Posterior cingulate gyrus (tissue), 11 donors: ENCODE measurements at places on chromosomes 13 and 19.

GRCh38 chr13:71861769-71862458 lies 5.1 kb downstream of the DACH1 start:
- no peak for DNase-seq

- DNase-seq = no peak
Measured at GRCh38 chr13:95624020-95624419, 20.5 kb downstream of the DZIP1 start.

DNA sequence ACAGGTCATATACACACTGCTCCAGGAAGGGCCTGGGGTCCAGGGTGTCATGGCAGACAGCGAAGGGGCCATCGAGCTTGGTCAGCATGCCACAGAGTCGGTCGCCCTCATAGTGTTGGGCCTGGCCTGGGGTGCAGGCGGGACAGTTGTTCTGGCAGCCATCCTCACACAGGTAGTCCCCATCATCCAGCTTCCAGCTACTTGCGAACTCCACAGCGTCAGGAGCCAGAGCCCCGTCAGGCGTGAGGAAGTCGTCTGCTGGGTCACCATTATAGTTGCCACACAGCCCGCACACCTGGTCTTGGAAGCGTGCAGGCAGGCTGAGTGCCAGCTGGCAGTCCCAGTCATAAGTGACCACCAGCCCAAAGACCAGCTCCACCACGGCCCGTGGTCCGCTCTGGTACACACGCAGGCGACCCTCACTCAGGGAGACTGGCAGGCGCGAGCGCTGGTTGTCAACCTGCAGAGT lies 16.2 kb downstream of the FCGBP start:
- no peak for DNase-seq

DNA sequence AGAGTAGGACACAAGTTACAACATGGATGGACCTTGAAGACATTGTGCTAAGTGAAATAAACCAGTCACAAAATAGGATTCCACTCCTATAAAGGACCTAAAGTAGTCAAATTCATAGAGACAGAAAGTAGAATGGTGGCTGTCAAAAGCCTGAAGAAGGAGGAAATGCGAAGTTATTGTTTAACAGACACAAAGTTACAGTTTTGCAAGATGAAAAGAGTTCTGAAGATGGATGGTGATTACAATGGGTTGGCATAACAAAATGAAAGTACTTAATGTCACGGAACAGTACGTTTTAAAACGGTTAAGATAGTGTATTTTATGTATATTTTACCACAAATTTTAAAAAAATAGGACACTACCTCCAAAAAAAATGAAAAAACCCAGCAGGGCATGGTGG lies 34.8 kb downstream of the FOXO1 start:
- no peak for DNase-seq

- DNase-seq = no peak
Measured at GRCh38 chr19:33063356-33063752, 1.3 kb downstream of the RHPN2 start.

GRCh38 chr13:40283666-40284065 lies 382.8 kb downstream of the FOXO1 start:
- DNase-seq = no peak

GRCh38 chr19:43765109-43765876 lies 10.5 kb upstream of the SMG9 start:
- no peak for DNase-seq

DNA sequence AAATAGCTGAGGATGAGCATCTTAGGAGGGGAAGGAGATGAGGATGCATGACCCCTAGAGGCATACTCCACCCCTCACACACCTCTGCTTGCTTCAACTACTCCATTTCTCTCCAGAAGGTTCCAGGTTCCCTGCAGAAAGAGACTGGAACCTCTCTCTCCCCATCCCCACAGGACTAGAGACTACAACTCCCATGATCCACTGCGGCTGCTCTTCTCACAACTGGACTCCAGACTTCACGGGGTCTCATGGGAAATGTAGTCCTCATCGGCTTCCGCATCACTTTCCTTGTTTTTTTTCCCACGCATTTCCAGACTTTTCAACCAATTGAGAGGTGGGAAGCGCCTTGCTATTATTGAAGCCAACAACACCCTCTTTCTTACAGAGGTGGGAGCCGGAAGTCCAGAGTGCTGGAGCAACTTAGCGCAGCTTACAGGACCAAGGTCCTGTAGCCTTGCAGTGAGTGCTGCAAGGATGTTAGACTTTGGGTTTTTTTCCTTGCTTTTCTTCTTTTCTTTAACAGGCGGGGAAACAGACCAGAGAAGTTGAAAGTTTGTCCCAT lies 13.9 kb upstream of the CACNG6 start:
- peak; percentile 55 for DNase-seq

DNA sequence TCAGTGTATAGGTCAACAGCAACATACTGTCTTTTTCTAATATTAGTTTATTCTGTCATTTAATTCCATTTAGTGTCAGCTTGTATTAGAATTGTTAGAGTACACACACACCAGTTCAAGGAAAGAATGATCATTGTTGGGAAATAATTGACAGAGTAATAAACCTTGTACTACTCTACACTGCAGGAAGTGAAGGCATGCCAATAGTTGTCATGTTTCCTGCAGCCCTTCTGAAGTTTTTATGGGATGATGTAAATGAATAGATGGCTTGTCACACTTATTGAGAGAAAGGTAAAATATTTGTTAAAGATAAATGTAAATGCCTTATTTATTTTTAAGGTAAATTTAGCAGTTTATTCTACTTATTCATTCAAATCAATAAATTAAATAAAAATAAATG lies 306.9 kb upstream of the KLHL1 start:
- DNase-seq = no peak

DNA sequence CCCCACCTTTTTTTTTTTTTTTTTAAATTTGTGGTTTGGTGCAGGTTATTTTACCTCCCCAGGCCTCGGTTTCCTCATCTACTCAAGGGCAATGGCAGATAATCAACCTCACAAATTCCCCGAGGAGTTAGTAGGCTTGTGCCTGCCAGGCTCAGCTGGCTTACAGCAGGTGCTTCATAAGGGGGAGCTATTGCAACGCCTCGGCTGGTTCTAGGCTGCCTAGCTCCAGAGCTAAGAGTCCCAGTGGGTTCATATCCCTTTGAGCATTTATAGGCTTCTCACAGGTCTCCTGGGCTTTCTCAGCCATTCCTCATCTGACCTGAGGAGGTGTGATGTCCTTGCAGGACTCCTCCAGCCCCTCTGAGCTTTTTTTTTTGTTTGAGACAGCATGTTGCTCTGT lies 10.6 kb downstream of the BCKDHA start:
- DNase-seq = no peak

DNA sequence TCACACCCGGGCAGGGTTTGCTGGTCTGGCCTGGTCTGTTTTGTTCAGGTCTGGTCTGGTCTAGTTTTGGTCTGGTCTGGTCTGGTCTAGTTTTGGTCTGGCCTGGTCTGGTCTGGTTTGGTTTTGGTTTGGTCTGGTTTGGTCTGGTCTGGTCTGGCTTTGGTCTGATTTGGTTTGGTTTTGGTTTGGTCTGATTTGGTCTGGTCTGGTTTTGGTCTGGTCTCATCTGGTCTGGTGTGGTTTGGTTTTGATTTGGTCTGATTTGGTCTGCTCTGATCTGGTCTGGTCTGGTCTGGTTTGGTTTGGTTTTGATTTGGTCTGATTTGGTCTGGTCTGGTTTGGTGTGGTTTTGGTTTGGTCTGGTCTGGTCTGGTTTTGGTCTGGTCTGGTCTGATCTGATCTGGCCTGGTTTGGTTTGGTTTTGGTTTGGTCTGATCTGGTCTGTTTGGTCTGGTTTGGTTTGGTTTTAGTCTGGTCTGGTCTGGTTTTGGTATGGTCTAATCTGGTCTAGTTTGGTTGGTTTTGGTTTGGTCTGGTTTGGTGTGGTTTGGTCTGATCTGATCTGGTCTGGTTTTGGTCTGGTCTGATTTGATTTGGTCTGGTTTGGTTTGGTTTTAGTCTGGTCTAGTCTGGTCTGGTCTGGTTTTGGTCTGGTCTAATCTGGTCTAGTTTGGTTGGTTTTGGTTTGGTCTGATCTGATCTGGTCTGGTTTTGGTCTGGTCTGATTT lies 14.4 kb upstream of the F2RL3 start:
- DNase-seq = no peak

DNA sequence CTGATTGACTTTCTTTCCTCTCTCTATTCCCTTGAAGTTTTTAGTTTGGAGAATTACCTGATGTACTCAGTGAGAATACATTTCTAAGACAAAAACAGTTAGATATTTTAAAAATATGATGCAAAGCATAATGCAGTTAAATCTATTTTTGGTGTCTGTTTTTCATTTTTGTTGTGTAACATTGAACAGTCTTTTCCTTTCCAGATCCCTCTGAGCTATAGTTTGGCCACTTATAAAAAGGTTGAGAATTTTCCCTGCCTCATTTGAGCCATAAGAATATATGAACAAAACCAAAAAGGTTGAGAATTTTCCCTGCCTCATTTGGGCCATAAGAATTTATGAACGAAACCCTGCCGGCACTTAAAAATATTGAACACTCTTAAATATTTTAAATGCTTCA lies 57.0 kb upstream of the IPO5 start:
- no peak for DNase-seq

- DNase-seq = no peak
Measured at GRCh38 chr19:33239223-33239975, 13.7 kb upstream of the SLC7A10 start.

DNA sequence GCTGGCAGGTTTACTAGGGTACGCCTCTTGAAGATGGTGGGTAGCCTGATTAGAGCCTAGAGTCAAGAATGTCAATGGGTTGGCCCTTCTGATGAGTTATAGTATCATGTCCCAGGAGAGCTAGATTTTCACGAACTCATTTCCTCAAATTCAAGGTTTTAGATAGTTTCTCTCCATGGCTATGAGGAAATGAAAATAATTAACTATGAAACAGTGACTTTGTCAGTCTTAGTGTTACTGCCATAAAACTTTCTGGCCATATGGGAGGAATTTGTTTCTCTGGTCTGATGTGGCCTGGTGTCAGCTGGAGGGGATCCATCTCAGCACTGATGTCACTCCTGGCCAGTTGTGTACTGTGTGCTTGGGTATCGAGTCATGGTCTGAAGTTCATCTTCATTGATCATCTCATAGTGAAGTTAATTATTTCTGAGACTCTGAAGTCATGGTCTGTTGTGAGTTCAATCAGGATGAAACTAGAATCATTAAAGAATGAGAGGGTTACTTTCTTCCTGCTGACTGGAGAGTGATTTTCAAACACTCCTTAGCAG lies 49.4 kb upstream of the TNFSF11 start:
- DNase-seq = no peak

GRCh38 chr13:51311231-51311630 lies 28.3 kb upstream of the SERPINE3 start:
- DNase-seq = no peak
